ENCODE measurements at places on chromosomes 3 and 15. TPM values are rescaled to one million over a fixed set of nuclear protein-coding genes. Genes with fewer than 3 reads are reported as not detected.

DNA sequence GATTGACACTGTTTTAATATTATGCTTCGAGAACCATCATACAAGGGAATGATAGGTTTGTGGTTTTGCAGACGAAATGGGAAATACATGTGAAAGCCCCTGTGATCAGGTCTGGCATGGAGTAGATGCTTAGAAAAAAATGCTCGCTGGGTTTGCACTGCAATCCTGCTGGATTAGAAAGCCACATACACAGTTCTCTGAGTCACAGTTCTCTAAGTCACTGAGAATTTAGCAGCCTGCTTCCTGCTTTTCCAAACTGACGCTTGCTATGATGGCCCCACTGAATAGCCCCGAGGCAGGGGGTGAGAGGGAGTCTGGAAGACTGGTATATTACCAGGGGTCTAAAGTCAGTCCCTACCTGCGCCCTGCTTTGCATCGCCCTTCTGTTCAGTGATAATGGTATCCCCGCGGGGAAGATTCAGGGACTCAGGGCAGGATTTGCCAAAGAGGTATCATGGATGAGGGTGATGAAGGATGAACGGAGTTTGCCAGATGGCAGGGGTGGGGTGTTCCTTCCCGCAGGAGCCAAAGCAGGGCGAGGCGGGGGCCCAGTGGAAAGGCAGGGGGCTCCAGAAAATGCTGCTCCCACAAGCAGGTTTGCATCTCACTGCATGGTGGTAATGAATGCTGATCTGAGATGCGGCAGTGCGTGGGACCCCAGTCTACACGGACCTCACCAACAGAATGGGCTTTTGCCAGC, 82.3 kb downstream of the IQSEC1 start:
- peaks cover 55% of the 10 kb centered on the region for H3K4me1 ChIP-seq
- no peak overlapping the region for H3K27ac ChIP-seq

PARL gene
- 93.4 TPM for polyA plus RNA-seq

GRCh38 chr3:177595530-177596188, 398.4 kb upstream of the TBL1XR1 start:
- no peaks in the 10 kb centered on the region for H3K36me3 ChIP-seq
- no peak for DNase-seq
- H3K27ac ChIP-seq = no peak overlapping the region
- H3K4me1 ChIP-seq = peaks cover 67% of the 10 kb centered on the region
- H3K27me3 ChIP-seq = no peaks in the 10 kb centered on the region
- no peak overlapping the region for H3K4me3 ChIP-seq

RAB27A gene
- 132 TPM for polyA plus RNA-seq

DNA sequence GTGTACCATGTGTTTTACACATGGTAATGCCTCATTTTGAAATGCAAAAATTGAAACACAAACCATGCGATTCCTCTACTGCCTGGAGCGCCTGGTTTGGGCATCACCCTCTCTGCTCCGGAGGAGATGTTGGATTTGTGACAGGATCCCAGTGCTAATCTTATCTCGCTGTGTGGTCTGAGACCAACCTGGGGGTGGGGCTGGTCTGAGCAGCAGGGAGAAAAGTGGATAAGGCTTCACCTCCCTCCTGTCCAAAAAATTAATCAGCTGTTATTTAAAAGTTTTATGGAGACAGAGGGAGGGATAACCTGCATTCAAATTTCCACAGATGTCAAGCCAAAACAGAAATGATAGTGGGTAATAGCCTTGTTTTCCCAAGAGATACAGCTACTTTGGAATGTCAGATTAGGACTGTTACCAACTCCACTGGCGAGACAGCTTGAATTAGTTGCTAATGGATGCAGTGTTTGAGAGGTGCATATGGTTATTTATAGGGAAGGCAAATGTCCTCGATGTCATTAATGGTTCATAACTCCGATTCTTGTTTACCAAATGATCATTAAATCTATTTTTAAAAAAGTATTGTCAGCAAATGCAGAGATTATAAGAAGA, 54.0 kb upstream of the SKOR1 start:
- no peaks in the 10 kb centered on the region for H3K27me3 ChIP-seq
- H3K4me3 ChIP-seq = no peak overlapping the region
- H3K27ac ChIP-seq = no peak overlapping the region
- no peaks in the 10 kb centered on the region for H3K36me3 ChIP-seq
- no peaks in the 10 kb centered on the region for H3K4me1 ChIP-seq
- no peak for DNase-seq

GRCh38 chr15:55037071-55037470, 159.7 kb downstream of the RSL24D1 start:
- DNase-seq = no peak
- no peak overlapping the region for H3K4me3 ChIP-seq
- no peaks in the 10 kb centered on the region for H3K36me3 ChIP-seq
- H3K27me3 ChIP-seq = no peaks in the 10 kb centered on the region
- no peaks in the 10 kb centered on the region for H3K4me1 ChIP-seq

GRCh38 chr15:33680336-33680735, 288.0 kb upstream of the CHRM5 start:
- no peaks in the 10 kb centered on the region for H3K27me3 ChIP-seq
- H3K4me3 ChIP-seq = no peak overlapping the region
- H3K27ac ChIP-seq = no peak overlapping the region
- no peaks in the 10 kb centered on the region for H3K36me3 ChIP-seq
- DNase-seq = no peak

GRCh38 chr3:183824761-183825455, 469 bp downstream of the MAP6D1 start:
- no peaks in the 10 kb centered on the region for H3K36me3 ChIP-seq
- H3K4me3 ChIP-seq = peak overlapping the region; percentile 46
- DNase-seq = peak; percentile 51
- no peak overlapping the region for H3K27ac ChIP-seq
- no peaks in the 10 kb centered on the region for H3K27me3 ChIP-seq

GRCh38 chr3:30199096-30199759, 407.2 kb upstream of the TGFBR2 start:
- no peak overlapping the region for H3K27ac ChIP-seq
- H3K27me3 ChIP-seq = no peaks in the 10 kb centered on the region
- no peaks in the 10 kb centered on the region for H3K36me3 ChIP-seq
- DNase-seq = peak; percentile 43

- no peak for DNase-seq
- no peak overlapping the region for H3K4me3 ChIP-seq
- H3K27me3 ChIP-seq = peaks cover 3% of the 10 kb centered on the region
- H3K36me3 ChIP-seq = no peaks in the 10 kb centered on the region
- no peaks in the 10 kb centered on the region for H3K4me1 ChIP-seq
Observed at GRCh38 chr3:126414406-126414805, 19.7 kb downstream of the CFAP100 start.

DNA sequence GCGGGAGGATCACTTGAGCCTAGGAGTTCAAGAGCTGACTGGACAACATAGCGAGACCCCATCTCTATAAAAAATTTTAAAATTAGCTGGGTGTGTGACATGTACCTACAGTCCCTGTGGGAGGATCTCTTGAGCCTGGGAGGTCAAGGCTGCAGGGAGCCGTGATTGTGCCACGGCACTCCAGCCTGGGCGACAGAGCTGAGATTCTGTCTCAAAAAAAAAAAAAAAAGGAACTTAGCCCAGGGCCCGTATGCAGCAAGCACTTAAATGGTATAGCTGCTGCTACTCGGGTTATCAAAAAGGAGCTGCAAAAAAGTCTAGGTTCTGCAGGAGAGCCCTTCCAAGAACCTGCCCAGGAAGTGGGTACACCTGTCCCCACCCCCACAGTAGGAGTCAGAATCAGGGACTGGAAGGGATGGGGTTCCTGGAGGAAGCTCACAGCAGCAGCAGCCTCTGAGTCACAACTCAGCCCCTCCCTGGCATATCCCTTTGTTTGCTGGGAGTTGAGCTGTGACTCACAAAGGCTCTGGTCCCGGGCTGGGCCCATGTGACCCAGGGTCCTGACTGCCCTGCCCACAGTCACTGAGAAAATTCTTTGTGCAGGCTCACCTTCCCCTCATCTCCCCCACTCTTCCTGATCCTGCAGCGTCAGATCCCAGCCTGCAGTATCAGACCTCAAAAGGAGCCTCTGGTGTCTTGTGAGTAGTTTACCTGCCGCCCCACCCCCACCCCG, at the start of gene SPATA12:
Gene SPATA12 (plus strand): TSS at position 576 of the 733 bp plus-strand sequence. CDS start 13,031 bp downstream, outside the sequence.
- H3K36me3 ChIP-seq = no peaks in the 10 kb centered on the region
- no peaks in the 10 kb centered on the region for H3K27me3 ChIP-seq
- H3K27ac ChIP-seq = no peak within 1 kb of the TSS
- no peak for DNase-seq
- no peaks in the 10 kb centered on the region for H3K4me1 ChIP-seq

DNA sequence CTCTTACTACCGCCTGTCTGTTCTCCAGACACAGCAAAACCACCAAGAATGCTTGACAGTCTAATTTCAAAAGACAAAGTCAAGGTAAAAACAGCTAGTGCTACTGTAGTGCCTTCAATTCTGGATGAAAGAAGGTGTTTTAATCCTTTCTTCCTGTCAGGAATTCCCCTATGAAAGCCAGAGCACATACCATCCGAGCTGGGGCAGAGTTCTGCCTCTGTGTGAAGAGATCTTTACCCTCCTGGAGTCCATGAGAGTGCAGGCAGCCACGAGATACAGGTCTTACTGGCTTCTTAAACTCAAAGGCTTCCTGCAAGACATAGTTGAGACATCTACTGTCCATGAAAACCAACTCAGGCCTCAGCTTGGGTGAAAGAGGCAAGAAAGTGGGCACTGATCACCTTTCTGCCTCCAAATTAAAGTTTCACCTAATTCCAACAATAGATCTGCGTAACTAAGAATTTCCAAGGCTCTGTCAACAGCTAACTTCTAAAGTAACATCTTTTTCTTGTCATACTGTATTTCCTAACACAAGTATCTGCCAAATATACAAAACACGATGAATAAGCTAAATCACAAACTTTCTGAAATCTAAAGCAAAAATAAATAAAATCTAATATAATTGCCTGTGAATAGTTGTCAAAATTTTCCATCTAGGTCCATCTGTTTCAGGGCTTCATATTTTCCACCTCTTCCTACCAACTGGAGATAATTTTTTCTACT, 7.5 kb downstream of the CDC25A start:
- no peak overlapping the region for H3K27ac ChIP-seq
- H3K4me3 ChIP-seq = no peak overlapping the region
- no peaks in the 10 kb centered on the region for H3K36me3 ChIP-seq
- no peaks in the 10 kb centered on the region for H3K27me3 ChIP-seq
- no peak for DNase-seq

Measured in CD8-positive, alpha-beta memory T cell (primary cell).